ENCODE measurements at places on chromosomes 12 and 14.
A peak's percentile ranks its signal among the peaks of the same experiment; 100 is the strongest.

GRCh38 chr12:119258149-119258548, 76.4 kb upstream of the CCDC60 start:
- no peak for DNase-seq

- peak; percentile 13 for DNase-seq
Measured at GRCh38 chr12:6538420-6539313, 4.3 kb downstream of the GAPDH start.

DNA sequence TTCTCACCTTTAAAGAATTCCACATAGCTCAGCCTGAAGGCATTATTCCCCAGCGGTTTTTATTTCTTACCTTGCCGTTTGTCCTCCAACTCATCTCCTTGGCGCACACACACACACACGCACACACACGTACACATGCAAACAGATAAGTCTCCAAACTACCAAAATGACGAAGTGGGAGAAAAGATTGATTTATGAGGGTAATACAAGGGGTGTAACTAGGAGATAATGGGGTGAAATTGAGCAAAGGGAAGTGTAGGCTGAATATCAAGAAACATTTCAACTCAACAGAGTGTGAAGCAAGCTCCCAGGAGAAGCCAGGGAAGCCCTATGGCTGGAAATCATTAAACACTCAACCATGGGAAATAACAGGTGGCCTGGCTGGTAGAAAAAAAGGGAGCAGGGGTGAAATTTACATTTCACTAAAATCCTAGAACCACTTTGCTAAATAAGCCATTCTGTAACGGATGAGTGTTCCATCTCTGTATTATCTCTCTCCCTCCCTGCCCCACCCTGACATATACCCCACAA, 41.0 kb downstream of the GRIN2B start:
- no peak for DNase-seq

DNA sequence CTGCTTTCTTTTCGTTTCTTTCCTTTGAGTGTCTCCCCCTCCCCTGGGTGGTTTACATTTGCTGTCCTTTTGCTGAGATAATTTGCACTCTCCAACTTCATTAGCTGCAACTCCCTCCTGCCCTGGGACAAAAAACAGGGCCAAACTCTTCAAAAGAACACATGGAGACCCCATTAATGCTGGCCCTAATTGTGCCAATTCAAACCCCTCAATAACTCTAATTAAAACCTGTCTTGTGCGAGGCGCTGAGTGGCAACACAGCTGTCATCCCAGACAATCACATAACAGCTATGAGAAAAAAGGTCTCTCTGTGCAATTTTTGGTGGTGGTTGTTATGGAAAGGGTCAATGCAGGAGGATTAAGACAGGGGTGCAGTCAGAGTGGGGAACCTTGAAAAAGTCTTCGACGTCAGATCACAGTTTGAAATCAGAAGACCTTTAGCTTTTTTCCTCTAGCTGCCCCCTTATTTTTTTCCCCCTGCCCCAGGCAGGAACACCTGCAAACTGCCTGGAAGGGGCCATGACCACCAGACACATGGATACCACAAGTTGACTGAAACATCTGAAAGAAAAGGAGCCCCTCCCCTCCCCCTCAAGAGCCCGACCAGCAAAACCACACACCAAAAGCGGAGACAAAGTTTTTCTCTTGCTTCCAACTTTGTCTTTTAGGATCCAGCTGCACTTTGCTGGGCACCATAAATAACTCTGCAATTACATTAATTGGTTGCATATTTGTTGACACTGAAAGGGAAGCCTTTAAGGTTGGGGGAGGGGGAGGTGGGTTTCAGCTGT, 26.5 kb upstream of the SMOC1 start:
- DNase-seq = no peak

DNA sequence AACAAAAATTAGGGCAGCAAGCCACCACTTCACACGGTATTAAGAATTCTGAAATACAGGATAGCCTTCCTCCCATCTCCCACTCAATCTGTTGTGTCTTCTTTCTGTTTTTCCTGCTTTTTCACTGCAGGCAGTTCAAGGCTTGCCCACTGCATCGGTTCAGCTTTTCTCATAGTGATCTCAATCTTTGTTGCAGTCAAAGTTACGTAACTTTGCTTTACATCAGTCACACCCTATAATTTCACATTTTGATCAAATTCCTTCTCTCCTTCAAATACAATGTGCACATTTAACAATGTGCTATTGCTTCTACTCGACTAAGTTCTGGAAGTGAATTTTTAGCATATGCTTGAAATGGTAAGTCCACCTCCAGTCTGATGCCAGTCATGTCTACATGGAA, 217.6 kb downstream of the EFCAB11 start:
- peak; percentile 29 for DNase-seq

- DNase-seq = no peak
Measured at GRCh38 chr12:120159509-120160237, 34.8 kb downstream of the GCN1 start.
